Activated CD8-positive, alpha-beta T cell treated with anti-CD3 and anti-CD28 coated beads for 36 hours (primary cell): ENCODE measurements at places on chromosomes 1 and 21.

GRCh38 chr1:223175032-223175431 lies 32.0 kb upstream of the TLR5 start:
- DNase-seq, result no peak

DNA sequence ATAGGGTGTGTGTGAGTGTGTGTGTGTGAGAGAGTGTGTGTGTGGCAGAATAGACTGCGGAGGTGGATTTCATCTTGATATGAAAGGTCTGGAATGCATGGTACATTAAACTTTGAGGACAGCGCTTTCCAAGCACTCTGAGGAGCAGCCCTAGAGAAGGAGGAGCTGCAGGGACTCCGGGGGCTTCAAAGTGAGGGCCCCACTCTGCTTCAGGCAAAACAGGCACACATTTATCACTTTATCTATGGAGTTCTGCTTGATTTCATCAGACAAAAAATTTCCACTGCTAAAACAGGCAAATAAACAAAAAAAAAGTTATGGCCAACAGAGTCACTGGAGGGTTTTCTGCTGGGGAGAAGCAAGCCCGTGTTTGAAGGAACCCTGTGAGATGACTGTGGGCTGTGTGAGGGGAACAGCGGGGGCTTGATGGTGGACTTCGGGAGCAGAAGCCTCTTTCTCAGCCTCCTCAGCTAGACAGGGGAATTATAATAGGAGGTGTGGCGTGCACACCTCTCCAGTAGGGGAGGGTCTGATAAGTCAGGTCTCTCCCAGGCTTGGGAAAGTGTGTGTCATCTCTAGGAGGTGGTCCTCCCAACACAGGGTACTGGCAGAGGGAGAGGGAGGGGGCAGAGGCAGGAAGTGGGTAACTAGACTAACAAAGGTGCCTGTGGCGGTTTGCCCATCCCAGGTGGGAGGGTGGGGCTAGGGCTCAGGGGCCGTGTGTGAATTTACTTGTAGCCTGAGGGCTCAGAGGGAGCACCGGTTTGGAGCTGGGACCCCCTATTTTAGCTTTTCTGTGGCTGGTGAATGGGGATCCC lies 18.3 kb upstream of the HDAC1 start:
- peak; percentile 95 for DNase-seq

DNA sequence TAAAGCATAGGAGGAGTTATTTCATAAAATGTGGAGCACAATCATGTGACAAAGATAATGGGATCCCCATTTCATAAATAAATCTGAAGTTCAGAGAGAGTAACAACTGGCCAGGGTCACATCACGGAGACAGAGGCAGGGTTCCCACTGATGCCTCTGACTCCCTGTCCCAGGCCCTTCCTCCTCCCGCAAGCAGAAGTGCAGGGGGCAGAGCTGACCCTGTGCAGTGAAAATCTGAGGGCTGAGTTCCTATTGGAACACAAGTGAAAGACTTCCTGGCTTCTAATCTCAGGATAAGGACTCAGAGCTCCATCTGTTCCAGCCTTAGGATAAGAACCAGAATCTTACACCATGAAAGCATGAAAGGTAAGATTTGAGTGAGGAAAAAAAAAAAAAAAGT lies 22.0 kb downstream of the SELL start:
- DNase-seq, result no peak

GRCh38 chr1:204320382-204320804 lies 39.3 kb downstream of the PLEKHA6 start:
- DNase-seq, result peak; percentile 16

GRCh38 chr1:21622466-21623315 lies 46.5 kb downstream of the RAP1GAP start:
- peak; percentile 43 for DNase-seq

GRCh38 chr1:223713546-223714420 lies 1.4 kb downstream of the CAPN2 start:
- peak; percentile 30 for DNase-seq

DNA sequence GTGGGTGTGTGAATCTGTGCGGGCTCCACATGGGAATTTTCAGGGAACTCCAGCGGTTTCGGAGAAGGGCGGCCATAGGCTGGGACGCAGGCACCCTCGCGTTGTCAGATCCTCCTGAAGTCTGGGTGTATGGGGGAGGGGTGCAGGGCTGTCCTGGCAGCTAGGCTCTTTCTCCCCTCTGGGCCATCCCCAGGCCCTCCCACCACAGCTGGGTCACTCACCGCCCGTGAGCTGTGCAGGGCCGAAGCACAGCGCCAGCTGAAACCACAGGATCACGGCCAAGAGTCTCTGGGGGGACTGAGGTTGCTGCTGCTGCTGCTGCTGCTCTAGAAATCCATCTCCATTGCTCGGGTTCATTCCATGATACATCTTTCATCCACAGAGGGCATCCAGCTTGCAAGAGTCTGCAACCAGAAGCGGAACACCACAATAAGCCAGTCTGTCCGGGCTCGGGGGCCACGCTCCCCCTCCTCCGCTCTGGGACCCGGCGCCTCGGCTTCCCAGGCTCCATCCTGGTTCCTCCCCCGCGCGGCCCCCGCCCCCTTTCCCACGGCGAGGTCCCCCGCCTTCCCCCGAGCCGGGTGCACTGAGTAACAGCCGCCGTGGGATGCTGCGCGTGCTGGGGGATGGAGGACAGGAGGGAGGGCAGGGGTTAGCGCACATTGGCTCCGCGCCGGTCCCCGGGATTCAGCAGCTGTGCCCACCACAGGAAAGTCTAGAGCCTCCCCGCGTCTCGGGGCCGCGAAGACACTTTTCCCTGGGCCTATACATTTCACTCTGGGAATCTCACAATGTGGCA lies 720 bp downstream of the SUSD4 start:
- peak; percentile 39 for DNase-seq

GRCh38 chr1:98068016-98068415 lies 147.2 kb upstream of the DPYD start:
- DNase-seq, result no peak

- peak; percentile 88 for DNase-seq
These were observed 59.6 kb upstream of the ITPKB start for GRCh38 chr1:226798427-226799411.

DNA sequence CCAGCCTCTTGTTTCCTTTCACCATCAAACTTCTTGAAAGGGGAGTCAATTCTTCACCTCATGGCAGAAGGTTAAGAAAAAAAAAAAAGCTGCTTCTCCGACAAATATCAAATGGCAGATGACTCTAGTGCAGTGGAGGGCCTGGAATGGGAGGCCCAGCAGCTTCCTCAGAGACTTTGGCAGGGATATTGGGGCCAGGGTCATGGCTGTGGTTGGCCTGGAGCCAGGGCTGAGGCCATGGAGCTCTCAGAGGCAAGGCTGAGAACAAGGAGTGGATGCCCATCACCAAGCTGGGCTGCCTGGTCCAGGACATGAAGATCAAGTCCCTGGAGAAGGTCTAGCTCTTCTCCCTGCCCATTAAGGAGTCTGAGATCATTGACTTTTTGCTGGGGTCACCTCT lies 18.7 kb downstream of the MTF1 start:
- DNase-seq, result no peak

GRCh38 chr1:13806108-13806507 lies 106.1 kb downstream of the PRDM2 start:
- DNase-seq, result no peak

DNA sequence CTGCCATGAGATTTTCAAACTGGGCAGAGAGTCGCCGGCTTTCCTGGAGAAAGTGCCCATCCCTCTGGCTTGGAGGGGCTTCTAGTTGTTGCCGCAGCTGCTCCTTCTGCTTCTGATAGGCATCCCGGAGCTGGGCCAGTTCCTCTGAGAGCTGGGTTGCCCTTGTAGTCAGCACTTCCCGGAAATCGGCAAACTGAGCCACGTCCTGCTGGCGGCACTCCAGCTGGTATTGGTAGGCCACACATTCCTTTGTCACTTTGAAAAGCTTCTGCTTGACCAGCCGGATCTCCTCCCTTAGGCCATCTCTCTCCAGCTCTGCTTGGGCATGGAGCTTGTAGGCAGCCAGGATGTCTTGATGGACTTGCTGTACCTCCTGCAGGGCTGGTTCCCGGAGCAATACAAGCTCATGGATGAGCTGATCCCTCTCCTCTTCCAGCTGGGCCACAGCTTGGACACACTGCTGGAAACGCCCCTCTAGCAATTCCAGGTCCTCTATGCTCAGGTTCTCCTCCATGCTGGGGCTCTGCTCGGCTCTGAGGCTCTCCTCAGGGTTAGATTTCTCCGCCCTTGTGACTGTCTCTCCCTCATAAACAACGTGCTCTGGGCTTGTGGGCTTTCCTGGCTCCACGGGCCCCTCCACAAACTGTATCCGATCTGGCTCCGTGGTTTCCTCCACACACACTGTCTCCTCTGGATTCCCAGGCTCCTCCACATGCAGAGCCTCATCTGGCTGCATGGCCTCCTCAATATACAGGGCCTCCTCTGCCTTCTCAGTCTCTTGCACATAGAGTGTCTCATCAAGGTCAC lies 7.3 kb downstream of the SYNC start:
- DNase-seq, result no peak
